CD8-positive, alpha-beta T cell (primary cell): ENCODE measurements at places on chromosomes 16 and 17. TPM values are rescaled to one million over a fixed set of nuclear protein-coding genes. Genes with fewer than 3 reads are reported as not detected.

GRCh38 chr16:56269811-56270684 is 78.8 kb downstream of the GNAO1 start:
- no peak for DNase-seq

DNA sequence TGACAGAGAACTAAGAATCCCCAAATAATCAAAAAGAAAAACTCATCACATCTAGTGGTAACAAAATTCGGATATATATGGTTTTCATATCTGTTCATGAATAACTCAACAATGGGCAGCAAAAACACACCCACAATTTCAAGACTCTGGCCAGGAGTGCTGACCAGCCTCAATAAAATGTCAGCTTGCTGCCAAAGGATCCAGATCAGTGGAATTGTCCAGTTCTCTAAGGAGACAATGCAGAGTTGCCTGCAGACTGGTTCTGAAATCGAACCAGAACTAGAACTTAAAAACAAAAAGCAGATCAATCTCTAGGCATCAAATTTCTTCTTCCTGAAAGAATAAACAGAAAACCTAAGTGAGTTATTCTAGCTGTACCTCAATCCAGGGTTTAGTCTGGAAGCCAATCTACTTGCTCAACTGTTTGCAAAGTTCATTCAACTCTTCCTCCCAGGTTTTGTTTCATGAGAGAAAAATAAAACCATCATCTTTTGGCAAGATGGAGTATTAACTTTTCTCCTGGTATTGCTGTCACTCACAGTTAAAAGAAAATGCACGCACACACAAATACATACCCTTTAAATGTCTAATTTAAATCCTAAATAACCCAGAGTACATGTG is 61.0 kb downstream of the CFDP1 start:
- DNase-seq, result no peak

GRCh38 chr16:61382435-61382834 is 653.8 kb downstream of the CDH8 start:
- DNase-seq, result no peak

DNA sequence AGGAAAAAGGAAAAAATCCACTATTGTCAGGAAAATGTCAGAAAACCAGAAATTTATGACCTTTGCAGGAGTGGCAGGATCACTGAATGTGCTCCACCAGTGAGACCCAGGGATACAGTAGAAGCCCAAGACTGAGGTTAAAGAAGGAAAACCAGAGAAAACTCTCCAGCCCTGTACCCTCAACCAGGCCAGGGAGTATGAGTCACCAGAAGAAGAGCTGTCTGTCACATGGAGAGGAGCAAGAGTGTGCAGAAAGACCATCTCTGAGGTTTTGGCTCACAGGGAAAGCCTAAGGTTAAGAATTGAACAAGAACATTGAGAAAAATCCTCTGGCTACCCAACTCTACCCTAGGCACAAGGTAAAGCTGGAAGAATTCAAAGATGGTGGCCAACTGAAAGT is 47.6 kb upstream of the MON1B start:
- no peak for DNase-seq

DNA sequence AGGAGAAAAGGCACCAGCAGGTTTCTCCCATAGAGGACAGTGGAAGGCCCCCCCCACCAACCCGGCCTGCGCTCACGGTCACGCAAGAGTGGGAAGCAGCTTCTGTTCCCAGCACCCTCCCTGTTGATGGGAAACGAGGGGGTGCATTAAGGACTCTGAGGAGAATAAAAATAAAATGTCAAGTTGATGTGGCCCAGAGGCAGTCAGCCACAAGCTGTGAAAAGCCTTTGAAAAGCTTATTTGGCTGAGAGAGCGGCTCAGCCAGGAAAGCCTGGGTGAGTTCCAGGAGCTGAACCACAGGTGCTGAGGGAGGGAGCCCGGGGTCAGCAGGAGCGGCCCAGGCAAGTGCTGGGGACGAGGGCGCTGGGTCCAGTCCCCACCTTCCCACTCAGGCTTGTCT is 26.9 kb upstream of the SPATA32 start:
- DNase-seq, result no peak

DNA sequence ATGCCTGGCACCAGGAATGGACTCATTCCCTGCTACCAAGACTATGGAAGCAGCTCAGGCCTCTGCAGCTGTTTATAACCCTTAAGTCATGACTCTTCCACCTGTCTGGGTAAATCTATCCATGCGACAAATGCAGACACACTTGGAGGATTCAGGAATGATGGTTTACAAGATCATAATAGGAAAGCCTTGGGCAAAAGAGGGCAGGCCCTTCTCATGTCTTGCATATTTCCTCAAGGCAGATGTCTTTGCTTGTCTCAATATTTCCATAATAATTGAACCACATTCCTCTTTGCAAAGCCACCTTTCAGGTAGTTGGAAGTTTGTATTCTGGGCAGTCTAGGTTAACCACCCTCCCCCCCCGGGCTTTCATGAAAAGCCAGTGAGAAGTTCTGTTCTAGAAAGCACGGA is 884 bp upstream of the JPT1 start:
- no peak for DNase-seq

DNA sequence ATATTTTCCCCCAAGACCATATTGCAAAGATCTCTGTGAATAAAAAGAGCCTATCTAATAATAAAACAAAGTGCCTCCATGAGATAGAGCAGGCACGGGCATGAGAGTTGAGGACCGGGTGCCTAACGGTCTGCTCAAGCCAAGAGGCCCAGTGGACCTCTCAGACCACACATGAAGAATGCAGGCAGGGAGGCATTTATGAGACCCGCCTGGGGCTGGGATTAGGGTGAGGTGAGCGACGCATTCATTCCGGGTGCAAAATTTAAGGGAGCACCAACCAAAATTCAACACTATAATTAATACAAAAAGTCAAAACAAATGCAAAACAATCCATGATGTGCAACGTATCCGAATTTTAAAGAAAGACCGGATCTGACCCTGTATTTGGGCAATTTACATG is 108.5 kb downstream of the MAF start:
- DNase-seq, result no peak

- DNase-seq, result no peak
Measured at GRCh38 chr16:14057878-14058382, 13.2 kb upstream of the MRTFB start.

- no peak for DNase-seq
Measured at GRCh38 chr17:72591289-72592241, 470.7 kb downstream of the SOX9 start.

DNA sequence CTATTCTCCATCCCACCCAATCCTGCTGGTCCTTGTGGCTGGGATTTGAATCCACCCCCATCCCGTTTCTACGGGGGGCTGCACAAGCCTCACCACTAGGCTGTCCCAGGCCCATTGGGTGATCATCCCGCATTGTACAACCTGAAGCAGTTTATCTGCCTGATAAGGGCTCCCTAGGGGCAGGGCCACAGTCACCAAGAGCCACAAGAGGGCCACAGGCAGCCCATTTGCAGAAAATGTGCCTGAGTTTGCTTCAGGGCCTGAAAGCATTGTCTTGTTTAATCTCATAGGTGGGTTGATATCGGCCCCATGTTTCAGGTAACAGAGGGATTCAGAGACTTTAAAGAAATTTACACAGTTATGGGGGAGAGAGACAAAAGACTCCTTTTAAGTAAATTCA is 245.0 kb downstream of the CPPED1 start:
- no peak for DNase-seq

RDM1 gene
- total RNA-seq, result 0.27 TPM

ATXN7L3 gene
- total RNA-seq, result 85.7 TPM

PLCG2 gene
- total RNA-seq, result 7.6 TPM

ITGAL gene
- 218 TPM for total RNA-seq

NECAB2 gene
- total RNA-seq, result not detected

SLFN11 gene
- total RNA-seq, result 27.2 TPM

SLFN13 gene
- total RNA-seq, result 17.3 TPM
